ENCODE measurements at places on chromosomes 3 and 15.

DNA sequence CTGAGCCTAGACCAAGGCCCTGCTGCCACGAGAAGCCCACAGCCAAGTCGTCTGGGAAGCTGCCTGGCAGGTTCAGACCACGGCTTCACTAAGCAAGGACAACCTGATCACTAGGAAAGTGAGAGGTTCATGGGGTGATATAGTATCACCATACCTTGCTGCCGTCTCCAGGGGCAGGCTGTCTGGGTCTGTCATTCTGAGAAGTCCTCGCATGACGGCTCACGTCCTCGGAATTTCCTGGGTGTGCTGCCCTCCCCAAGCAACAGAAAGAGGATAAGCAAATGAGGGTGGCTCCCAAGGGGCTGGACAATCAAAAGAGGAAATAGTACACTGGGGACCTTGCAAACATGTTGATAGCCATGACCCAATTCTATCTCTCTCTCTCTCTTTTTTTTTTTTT is 207.4 kb upstream of the IGF1R start:
- DNase-seq = no peak

DNA sequence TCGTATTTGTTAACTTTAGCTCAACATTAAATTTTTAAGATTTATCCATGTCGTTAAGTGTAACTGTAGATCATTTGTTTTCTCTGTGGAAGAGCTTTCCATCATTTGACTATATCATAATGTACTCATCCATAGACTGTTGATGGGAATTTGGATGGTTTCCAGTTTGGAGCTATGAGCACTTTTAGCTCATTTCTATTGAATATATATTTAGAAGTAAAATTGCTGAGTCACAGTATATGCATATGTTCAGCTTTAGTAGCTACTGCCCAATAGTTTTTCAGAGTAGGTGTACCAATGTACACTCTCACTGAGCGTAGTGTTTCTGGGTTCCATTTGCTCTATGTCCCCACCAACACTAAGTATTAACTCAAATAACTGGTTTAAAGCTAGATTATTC is 263.0 kb downstream of the ULK4 start:
- no peak for DNase-seq

DNA sequence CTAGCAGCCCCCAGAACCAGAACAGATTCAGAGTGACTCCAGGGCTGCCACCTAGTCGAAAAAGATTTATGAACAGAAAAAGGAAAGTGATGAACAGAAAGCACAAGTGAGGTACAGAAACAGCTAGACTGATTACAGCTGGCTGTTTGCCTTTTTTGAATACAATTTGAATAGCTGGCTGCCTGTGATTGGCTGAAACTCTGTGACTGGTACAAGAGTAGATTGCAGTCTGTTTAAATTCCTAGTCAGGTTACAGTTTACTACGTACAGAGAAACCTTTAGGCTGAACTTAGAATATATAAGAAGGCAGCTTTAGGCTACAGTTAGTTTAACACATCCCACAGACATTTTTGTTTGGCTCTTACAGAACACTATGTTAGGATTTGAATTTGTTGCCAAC is 10.0 kb downstream of the CCDC13 start:
- DNase-seq = no peak

DNA sequence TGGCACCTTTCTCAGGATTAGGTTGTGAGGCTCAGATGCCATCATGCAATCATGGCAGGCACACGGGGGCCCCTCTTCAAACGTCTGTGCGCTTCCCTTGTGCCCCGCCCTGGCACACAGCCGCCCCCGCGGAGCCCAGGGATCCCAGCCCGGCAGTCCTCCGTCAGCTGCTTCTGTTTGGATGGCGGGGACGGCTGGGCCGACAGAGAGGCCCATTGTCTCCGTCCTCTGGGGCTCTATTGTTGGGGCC is 849 bp upstream of the HDAC11 start:
- DNase-seq = no peak

DNA sequence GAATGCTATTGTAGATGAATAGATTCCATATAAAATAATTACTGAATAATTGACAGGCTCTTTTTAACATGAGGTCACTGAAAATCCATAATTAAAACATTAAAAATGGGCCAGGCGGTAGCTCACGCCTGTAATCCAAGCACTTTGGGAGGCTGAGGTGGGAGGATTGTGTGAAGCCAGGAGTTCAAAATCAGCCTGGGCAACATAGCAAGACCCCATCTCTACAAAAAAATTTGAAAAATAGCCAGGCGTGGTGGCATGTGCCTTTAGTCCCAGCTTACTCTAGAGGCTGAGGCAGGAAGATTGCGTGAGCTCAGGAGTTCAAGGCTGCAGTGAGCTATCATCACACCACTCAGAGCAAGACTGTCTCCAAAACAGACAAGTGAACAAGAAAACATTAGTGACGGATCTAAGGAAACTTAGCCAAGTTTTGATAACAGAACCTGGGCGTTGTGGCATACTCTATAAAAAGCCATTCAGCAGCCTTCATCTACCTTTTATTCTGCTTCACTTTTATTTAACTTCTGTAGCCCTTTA is 110.5 kb downstream of the KLHL25 start:
- DNase-seq = no peak

DNA sequence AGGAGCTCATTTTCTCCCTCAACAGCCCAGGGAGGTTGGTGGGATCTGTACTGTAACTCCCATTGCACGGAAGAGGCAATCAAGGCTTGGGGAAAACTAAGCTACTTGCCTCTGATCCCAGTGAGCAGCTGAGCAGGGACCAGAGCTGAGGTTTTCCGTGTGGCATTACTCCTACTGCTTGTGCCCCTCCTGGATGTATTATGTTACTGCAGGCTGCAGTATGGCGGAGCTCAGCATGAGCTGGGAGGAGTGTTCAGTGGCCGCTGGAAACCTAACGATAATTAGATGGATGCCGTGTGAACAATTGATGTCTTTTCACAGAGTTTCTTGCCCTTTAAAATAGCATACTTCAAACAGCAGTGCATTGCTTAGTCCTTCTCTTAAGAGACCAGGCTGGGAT is 2.0 kb upstream of the TPRG1 start:
- DNase-seq = no peak

DNA sequence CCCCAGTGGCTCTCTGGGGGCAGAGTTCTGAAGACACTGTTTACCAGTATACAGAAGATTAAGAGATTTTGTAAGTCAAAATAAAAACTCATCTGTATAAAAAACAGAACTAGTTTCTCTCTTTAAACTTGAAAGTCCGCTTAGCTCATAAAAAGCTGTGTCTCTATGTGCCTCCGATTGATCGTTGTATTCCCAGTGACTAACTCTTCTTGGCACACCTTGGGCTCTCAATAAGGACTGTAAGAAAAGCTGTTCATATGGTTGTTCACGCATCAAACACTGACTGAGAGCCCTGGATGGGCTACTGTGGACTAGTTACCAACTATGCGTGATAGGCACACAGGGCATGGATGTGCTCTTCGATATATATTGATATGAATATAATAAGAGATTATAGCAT is 107.9 kb downstream of the P3H2 start:
- DNase-seq = no peak

- no peak for DNase-seq
These were observed 160.9 kb downstream of the TIGIT start for GRCh38 chr3:114454551-114455251.

GRCh38 chr15:70480196-70480856 is 283.0 kb downstream of the UACA start:
- DNase-seq = no peak

DNA sequence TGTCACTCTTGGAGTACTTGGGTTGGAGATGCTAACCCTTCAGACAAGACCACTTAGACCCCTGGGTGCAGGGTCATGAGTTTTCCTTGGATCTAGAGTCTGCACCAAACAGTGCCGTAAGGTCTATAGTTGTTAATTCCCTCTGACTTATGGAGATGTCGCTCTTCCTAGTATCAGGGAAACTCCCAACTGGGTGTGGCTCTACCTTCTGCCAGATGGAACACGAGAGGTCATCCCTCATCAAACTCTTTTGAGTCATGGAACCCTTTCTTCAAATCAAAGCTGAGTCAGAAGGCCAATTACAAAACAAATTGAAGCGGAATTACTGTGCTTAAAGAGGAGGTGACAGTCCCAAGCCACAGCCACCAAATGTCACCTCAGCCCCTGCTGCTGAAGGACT is 514.9 kb upstream of the PROK2 start:
- DNase-seq = no peak

- DNase-seq = no peak
These were observed 49.4 kb downstream of the GREM1 start for GRCh38 chr15:32767236-32767635.

GRCh38 chr15:32993285-32993684 is 201.2 kb downstream of the FMN1 start:
- DNase-seq = no peak

DNA sequence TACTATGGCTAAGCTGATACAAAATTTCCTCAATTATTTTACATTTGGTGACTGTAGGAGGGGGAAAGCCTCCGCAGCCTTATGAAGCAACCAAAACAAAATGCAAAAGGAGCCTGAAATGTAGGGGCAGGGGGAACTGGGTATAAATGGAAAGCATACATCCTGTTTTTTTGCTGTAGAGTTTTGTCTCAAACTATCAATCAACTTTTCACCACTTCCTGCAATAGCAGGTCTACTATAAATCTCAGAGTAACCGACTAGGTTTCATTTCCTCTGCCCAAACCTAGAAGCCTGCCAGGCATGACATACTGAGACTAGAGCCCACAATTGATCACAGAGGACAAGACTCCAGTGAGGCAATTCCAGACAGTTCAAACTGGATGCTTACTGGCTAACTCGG is 91.3 kb downstream of the SHQ1 start:
- DNase-seq = no peak

GRCh38 chr3:50124052-50124799 is 30.9 kb upstream of the SEMA3F start:
- no peak for DNase-seq

- no peak for DNase-seq
These were observed 24.8 kb downstream of the SH3BP5 start for GRCh38 chr3:15307580-15307979.

DNA sequence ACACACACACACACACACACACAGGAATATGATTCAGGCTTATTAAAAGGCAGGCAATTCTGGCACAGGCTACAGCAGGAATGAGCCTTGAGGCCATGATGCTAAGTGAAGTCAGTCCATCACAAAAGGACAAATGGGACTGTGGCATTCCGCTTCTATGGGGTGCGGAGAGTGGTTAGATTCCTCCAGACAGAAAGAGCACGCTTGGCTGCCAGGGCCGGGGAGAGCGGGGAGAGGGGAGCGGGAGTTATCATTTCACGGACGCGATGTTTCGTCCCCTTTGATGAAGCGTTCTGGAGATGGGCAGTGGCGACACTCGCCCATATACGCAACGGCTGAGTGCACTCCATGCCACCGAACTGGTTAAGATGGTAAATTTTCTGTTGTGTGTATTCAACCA is 58.5 kb upstream of the FAM174B start:
- no peak for DNase-seq

GRCh38 chr3:152737021-152737908 is 97.7 kb upstream of the P2RY1 start:
- no peak for DNase-seq

- no peak for DNase-seq
These were observed 39.7 kb downstream of the NUDT16 start for GRCh38 chr3:131421301-131421700.

DNA sequence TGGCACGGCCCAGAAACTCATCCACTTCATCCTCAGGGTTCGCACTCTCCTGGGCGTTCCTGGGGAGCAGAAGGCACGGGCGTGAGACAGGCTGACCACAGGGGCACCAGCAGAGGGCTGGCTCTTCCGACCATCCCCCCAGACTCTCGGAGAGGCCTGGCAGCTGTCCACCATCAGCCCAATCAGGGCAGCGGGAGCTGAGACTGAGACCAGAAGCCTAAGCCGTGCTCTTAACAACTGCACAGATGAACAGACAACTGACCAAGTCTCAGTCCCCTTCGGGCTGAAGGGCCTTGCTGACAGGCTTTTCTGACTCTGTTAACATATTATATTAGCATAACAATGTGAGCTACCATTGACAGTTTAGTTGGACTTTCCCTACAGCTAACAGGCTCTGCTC is 118.0 kb downstream of the SEC22A start:
- DNase-seq = no peak

- peak; percentile 49 for DNase-seq
These were observed 64.6 kb downstream of the CYP11A1 start for GRCh38 chr15:74302821-74303359.

- no peak for DNase-seq
These were observed 16.8 kb downstream of the AP4E1 start for GRCh38 chr15:50925281-50925680.

- DNase-seq = no peak
These were observed 963.7 kb downstream of the PLOD2 start for GRCh38 chr3:145197051-145197820.

DNA sequence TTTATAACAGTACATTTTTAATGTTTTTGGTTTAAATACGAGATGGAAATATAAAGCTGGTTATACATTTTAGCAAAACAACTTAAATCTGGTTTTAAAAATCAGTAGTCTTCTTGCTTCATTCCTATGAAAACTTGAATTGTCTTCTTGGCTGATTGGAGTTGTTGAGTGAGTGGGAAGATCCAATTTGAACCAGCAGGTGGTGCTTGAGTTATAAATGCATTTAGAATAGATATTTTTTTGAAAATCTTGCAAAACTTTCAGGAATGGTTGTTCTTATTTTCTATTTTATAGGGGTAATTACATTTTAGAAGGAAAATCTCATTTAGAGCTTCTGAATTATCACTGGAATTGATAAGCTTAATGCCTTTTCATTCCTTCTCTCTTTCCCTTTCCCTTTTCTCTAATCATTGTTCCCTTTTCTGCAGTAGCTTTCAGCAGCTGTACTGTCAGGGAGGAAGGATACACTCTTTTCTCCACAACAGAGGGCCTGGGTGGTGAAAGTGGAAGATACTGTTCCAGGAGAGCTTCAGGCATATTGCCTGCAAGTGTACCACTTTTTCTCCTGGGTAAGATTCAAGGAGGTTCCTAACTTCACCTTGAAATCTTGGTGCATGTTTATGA is 335.6 kb downstream of the NLGN1 start:
- DNase-seq = no peak

DNA sequence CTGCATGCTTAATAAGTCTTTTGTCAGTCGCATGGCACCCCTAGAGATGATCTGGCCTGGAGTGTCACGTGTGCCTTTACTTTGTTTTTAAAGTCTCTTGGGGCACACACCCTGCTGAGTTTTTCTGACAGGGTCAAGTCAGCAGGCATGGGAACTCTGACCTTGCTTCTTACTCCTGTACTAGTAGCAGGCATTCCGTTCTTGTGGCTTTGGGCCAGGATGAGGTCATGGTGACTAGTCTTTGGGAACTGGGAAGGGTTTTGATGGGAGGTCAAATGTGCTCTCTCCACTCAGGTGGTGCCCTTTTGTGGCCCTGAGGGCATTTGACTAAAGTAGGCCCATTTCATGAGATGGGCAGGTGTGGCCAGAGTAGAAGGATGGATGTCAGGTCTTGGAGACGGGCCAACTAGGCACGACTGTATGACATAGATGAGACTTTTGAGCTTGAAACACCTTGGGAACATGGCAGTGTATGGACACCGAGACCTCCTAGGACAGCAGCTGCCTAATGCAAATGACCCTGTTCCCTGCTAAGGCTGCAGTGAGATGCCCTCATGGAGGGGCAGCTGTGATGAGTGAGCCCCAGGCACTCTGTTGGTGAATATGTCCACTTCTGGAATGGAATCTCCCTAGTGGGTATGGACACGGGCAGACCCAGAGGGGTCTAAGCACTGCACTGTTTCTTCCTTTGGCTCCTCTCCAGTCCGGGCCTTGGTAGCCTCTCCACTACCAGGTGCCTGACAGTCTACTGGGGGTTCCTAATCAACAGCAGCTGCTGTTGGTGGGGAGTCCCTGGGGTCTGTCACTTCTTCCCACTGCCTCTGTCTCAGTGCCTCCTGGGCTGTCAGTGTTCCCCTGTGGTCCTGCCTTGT is 16.4 kb downstream of the SRPRB start:
- no peak for DNase-seq

- no peak for DNase-seq
These were observed 173.3 kb downstream of the IL20RB start for GRCh38 chr3:137131081-137131480.

Data from NCI-H2081 treated with DMSO at 0.1 percent for 48 hours (cell line).